Stimulated activated CD8-positive, alpha-beta memory T cell treated with anti-CD3 and anti-CD28 coated beads, Interleukin-7, amount 100 ng/mL, for 1 hour (primary cell): ENCODE measurements at places on chromosomes 4 and X.

DNA sequence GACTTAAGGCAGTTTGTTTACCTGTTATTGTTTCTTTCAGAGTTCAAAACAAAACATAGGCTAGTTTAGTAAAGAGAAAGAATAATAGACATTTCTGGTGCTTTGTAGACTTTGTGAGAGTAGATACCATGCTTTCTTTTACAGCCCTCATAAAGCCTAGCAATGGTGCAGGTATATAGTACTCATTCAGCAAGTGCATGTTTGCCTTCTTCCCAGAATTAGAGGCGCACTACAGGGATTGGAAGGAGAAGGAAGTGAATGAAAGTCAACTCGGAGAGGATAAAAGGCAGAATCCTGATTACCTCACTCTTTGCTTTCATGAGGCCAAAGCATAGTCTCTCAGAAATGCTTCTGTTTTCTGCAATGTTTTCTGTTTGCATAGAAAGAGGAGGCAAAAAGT, 43.1 kb upstream of the FHDC1 start:
- DNase-seq, result no peak

- no peak for DNase-seq
Observed at GRCh38 chr4:6696611-6697010, 2.9 kb downstream of the S100P start.

DNA sequence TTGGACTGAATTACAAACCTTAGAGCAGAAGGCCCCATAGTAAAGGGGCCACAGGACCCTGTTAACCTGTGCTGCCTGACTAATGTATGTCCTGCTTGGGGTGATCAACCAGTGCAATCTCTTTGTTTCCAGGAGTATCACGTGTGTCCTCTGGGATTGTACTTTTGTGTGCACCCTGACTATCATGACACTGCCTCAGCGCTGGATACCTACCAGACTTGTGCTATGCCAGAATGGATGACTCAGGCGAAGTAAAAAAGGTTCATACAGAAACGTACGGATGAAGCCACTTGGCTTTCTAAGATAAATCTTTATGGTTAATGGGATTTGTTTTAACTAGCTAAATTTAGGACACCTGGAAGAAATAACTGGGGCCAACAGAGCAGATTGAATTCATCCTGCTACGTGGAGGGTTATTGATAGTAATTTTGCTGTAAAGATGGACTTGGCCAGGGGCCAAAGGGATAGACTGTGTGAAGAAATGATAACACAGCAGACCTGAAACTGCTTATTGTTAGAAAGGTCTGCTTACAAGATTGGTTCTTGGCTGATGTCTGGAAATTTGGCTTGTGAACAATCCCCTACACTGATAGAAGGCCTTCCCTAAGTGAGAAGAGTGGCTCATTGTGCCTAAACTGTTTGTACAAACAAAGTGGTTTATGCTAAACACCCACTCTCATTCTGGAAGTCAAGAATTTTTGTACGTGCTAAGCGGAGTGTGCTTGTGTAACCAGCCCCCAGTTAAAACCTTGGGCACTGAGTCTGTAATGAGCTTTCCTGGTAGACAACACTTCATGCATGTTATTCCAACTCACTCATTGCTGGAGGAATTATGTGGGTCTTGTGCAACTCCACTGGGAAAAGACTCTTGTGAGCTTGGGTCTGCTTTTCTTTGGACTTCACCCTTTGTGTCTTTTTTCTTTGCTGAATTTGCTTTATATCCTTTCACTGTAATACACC, 750.5 kb upstream of the HTR2C start:
- no peak for DNase-seq

- DNase-seq, result no peak
Observed at GRCh38 chrX:154401045-154401799, 3.0 kb downstream of the RPL10 start.

DNA sequence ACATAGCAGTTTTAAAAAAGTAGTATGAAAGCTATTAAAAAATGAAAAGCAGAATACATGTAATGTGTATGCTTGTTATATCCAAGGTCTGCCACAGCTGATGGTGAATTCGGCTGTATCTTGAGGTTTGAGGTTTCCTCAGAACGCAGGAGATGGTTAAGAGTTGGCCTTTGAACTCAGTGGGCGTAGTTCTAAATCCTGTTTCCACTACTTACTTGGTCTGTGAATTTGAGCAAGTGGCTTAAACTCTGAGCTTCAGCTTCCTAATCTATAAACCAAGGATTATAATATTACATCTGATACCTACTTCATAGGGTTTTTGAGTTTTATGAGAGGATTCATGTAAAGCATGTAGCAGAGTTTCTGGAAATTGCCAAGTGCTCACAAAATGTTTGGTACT, 125.2 kb downstream of the STIM2 start:
- DNase-seq, result no peak

DNA sequence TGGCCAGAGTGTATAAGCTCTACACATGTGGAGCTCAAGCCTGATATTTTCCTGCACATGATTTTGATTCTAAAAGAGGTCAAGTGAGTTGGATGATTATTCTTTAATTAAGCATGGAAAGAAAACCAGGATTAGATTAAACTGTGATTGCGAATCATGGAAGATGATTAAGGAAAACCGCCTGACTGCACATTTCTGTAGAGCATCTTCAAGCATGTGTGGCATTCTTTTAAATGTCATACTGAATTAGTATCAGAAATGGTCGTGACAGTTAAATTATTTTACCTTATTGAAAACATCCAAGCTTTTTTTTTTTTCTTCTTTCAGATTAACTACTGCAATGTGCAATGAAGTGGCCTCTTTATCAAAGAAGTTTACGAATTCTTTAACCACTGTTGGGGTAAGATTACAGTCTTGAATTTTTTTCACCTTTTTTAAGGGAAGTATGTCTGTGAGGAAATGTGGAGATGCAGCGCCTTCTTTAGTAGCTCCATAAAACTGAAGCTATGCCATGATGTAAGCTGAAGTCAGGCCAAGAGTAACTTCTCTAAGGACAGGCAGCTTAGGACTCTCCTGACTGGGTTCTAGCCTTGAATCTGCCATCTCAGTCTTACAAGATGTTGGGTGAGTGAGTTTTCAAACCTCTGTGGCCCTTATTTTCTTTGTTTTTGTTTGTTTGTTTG, 67.9 kb downstream of the FAM114A1 start:
- no peak for DNase-seq

DNA sequence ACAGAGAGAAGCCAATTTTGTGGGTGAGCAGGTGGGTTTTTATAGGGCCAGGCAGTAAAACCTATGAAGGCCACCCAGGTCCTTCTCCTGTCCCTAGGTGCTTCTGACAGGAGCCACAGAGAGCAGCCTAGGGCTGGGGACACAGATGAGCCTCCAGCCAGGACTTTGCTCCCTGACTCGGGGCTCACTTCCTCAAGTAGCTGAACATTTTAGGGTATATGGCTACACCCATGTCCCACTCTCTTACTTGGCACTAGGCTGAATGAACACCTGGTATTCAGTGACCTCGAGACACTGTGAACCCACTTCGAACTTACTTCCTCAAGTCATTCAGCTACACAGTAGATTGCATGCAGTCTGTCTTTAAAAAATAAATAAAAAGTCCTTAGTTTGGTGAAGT, 217.3 kb downstream of the MID1IP1 start:
- DNase-seq, result no peak

DNA sequence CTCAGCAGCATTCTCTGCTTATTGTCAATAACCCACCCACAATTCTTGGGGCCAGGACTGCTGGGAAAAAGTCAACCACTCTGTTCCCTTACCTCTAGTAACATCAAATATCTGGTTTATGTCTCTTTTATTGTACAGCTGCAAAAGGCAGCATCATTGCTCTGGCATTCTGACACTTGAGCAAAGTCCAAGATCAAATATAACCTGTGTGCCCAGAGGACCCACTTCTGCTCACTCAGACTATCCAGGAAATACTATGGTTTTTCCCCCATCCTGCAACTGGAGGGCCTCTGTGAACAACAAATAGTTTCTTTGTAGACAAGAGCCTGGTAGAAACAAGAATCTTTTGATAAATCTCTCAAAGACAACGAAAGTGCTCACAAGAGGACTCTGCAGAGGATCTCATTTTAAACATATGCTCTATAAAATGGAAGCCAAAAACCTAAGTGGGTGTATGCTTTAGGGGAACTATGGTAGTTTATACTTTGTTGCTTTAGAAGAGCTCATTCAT, 154.7 kb downstream of the RAB28 start:
- DNase-seq, result no peak

- DNase-seq, result no peak
Observed at GRCh38 chr4:128311659-128312403, 24.2 kb upstream of the PGRMC2 start.

DNA sequence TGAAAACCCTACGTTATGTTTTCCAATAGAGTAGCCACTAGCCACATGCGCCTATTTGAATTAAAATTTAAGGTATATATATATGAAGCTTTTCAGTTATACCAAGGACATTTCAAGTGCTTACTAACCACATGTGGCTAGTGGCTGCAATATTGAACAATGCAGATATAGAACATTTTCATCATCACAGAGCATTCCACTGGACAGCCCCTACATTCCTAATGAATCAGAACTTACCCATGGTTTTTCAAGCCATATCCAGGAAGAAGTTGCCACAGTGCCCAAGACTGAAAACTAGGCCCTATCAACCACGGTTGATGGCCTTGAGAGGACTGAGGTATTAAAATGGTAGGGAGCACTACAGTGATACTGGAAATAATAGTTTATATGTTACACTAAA, 29.7 kb downstream of the NEK1 start:
- no peak for DNase-seq

DNA sequence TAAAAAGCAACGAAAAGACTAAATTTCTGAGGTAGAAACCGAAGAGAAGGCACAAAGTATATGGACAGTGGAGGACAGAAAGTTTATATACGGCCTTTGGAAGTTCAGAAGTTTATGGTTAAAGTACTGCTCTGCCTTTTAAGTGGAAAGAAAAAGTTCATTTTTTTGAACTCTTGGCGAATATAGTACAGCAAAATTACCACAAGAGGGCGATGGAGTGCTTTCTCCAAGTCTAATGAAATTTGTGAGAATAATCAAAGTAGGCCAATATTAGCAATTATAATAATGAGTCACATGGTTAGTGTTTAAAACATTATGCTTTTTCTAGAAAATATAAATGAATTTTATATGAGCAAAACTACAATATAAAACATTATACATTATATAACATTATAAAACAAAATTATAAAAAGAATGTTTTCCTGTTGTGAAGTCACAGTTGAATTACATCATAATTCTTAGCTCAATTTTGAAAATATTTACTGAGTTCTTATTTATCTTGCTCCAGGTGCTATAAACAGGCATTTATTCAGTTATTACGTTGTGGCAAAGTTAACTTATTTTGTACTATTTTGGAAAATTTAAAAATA, 136.2 kb upstream of the BMPR1B start:
- DNase-seq, result no peak

DNA sequence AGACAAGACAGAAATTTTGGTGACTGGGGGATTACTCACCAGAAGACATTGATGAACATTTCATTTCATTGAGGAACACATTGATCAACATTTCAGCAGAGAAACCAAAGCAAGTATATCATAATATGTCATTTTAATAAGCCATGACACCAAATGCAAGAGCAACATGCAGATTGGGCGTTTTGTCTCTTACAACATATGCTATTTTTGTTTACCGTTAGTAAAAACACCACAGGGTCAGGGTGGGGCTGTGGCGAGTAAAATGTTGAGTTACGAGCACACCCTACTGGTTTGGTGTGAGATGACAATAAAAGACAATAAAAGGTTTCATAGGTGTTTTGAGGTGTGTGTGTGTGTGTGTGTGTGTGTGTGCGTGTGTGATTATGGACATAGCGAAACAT, 294.5 kb downstream of the PDGFC start:
- DNase-seq, result no peak

DNA sequence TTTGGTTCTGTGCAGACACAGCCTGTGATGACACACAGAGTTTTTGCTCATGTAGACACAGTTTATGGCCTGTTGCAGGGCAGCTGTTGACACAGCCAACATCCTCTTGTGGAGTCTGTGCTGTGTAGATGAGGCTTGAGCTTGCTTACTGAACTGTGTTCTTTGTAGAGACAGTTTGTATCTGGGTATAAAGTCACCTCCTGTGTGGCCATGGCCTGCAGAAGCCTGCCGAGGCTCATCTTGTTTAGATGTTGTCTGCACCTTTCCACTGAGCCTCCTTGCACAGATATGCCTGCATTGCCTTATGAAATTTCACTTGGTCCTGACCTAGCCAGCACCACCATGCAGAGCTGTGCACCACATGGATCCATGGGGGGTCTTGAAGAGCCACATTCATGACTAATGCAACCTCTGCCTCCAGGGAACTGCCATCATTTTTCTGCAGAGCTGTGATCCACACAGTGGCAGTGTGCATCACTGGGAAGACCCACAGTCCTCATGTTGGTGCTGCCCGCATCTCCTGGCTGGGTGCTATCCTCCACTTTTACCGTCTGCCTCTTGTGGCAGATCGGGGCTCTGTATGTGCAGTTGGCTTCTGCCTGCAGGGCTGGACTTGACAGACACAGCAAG, 198.0 kb upstream of the MAMLD1 start:
- no peak for DNase-seq

GRCh38 chr4:17964576-17964975, 57.0 kb downstream of the LCORL start:
- DNase-seq, result no peak

GRCh38 chr4:135966936-135967335, 1565.4 kb downstream of the PCDH18 start:
- DNase-seq, result no peak

GRCh38 chrX:119177278-119177677, 49.7 kb upstream of the KIAA1210 start:
- DNase-seq, result no peak
